ENCODE measurements at places on chromosomes 13 and 19.
A peak's percentile ranks its signal among the peaks of the same experiment; 100 is the strongest.

GRCh38 chr13:113374511-113375175 lies 10.7 kb upstream of the GRTP1 start:
- no peak for DNase-seq

DNA sequence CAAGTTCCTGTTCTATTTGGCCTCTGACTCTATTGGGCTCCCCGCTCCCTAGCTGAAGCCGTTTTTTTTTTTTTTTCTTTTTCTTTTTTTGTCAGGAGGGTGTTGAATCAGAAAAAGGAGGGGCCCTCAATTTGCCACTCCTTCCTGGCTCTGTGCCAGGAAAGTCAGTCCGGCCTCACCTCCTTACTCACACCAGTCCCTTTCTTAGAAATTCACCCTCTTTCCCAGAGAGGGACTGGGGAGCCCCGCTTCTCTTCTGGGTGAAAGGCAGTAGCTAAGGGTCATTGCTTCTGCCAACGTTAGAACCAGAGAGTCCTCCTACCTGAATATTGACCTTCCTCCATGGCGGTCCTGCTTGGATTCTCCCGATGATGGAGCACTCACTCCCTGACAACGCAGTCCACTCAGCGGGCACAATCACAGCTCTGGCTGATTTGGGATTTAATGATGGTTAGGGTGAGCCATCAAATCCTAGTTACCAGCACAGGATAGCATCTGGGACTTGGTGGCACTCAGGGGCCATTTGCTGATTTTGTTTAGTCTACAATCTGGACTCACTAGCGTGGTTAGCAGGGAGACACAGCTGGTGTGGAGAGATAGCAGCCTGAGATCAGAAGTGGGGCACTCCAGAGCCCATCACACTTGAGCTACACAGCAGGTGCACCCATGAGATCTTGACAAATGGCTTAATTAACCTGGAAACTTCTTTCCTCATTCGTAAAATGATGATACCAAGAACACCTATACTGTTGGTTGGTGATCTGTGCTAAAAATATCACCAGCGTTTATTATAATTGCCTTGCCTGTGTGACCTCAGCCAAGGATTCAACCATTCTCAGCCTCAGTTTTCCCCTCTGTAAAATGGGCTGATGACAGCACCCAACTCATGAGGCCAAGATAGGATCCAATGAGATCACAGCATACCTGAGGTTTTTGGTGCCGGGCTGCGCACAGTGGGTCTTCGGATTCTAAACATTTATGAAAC lies 2.2 kb downstream of the FCER2 start:
- DNase-seq, result no peak

- DNase-seq, result no peak
Measured at GRCh38 chr13:36819739-36820090, 693 bp downstream of the RFXAP start.

DNA sequence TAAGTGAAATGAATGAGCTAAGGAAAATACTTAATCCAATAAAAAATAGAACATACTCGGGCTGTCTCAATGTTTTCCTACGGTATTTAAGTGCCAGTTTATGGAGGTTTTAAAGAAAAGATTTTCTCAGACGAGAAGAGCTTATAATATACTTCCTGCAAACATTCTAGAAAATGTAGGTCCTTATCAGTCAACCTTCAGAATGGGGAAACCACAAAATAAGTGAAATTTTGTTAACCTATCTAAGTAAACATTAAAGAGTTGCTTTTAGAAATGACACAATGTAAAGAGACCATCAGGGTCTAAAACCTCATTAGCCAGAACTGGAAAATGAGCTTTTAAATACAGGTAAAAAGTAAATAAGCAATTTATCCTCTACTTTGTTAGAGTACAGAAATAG lies 12.1 kb downstream of the MIR17HG start:
- no peak for DNase-seq

- DNase-seq, result no peak
Measured at GRCh38 chr19:54271106-54271505, 9.8 kb downstream of the LILRB2 start.

GRCh38 chr19:53971673-53972072 lies 8.9 kb downstream of the CACNG8 start:
- no peak for DNase-seq

DNA sequence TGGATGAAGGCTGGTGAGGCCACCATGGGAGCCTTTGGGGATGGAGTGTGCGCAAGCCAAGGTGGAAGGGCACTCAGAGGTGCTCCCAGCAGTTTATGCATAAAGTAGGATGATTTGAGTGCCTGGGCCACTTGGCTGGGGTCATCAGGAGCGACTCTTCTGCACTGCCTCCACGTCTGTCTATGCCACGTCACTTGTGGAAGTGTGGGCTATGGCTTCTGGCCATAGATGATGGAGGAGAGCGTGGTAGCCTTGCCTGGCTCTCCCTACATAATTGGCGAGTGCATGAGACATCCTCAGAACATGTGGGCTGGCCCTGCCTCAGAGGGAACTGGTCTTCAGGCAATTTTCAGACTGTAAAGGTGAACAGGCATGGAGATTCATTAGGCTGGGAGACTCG lies 182.9 kb downstream of the TEX29 start:
- no peak for DNase-seq

DNA sequence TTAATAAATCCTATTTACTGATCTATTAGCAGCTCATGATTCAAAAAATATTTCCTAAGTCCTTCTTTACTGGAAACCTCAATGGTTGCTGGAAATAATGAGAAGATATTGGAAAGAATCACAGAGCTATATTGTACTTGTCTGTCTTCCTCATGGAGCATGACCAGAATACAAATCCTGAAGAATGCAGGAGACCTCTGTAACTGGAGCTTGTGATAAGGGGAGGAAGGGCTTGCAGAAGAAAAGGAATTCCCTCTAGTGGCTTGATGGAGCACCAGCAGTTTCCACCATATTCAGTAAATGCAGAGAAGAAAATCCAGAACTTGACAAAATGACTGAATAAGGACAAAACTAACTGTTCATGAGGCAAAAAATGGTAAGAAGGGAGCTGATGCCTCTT lies 1333.1 kb downstream of the EFNB2 start:
- DNase-seq, result peak; percentile 76

GRCh38 chr13:79973533-79973963 lies 367.4 kb downstream of the SPRY2 start:
- DNase-seq, result no peak

GRCh38 chr19:18063463-18063862 lies 23.3 kb downstream of the IL12RB1 start:
- DNase-seq, result peak; percentile 50

GRCh38 chr19:15859187-15859586 lies 38.7 kb downstream of the CYP4F2 start:
- DNase-seq, result no peak

GRCh38 chr13:93758575-93758974 lies 532.0 kb downstream of the GPC6 start:
- DNase-seq, result no peak

GRCh38 chr19:45816236-45817009 lies 1.3 kb upstream of the RSPH6A start:
- no peak for DNase-seq

DNA sequence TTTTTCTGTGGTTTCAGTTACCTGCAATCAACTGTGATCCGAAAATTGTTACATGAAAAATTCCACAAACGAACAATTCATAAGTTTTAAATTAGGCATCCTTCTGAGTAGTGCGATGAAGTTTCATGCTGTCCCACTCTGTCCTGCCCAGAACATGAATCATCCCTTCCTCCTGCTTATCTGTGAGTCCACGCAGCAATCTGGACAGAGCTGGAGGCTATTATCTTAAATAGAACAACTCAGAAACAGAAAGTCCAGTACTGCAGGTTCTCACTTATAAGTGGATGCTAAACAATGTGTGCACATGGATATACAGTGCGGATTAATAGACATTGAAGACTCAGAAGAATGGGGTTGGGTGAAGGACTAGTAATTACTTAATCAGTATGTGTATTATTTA lies 583.7 kb upstream of the SPRY2 start:
- no peak for DNase-seq

GRCh38 chr13:25462301-25463125 lies 90.7 kb downstream of the ATP8A2 start:
- DNase-seq, result no peak

DNA sequence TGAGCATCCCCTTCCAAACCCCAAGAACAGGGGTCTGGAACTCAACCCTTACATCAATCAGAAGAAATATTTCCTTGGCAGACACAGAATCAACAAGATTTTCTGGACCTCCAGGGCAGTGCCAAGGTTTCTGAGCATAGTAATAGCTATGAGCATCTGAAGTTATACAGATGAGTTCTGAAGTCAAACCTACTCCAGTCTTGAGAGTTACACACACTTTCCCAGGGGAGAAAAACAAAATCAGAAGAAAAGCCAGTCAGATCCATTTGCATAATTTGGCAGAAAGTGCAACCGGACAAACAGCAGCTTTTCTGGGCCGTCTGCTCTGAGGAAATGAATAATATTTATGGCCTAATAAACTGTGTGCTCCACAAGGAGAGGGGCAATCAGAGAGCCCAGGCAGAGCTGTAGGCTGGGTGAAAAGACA lies 93.1 kb downstream of the KL start:
- no peak for DNase-seq

GRCh38 chr19:4361152-4362046 lies 18.0 kb downstream of the MPND start:
- no peak for DNase-seq

DNA sequence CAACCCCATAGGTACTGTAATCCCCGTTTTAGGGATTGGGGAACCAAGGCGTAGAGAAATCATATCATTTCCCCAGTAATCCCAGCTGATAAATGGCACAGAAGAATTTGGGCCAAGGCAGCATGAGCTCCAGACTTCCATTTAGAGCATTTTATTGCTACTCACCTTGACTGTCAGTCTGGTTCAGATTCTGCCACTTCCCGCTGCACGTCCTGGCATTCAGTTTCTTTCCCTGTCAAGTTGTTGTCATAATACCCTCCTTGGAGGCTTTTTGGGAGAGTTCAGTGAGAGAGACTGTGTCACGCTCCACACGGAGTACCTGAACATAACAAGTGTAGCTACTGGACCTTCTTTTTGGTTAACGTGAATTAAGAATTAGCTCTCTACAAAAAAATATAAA lies 7.5 kb upstream of the C1QTNF9 start:
- no peak for DNase-seq

DNA sequence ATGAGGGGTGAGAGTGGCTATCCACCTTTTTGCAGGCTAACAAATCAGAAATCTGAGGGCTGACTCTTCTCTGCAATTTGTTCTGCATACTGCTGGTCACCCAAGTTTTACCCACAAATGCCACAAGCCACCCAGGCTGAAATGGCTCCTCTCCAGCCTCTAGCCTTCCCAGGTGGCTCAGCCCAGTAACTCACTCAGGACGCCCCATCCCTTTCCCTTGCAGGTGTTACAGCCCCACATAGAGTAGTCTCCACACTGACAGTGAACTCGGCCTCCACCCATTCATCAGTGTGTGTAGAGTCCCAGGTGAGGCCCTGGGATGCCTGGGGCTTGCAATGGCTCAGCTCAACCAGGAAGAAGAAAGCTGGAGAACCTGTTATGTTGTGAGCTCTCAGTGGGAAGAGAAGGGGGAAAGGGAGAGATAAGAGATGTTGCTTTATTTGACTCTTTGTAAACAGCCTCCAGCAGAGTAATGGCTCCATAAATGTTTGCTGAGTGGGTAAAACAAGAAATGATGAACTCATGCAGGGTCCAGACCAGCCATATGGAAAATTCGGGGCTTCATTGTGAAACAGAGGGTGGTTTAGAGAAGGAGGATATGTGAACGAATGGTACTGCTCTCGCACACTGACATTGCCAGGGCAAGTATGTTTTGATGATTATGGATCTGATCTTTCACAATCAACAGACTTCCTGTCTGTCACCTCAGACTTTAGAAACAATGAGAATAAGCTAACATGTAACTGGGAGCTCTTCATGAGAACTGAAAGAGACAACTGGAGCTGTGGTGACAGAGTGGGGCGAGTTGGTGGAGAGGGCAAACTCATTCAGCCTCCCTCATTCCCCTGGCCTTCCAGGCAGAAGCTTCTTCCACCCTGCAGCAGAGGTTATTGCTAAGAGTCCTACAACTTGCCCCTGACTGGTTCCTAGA lies 74.2 kb upstream of the RFC3 start:
- no peak for DNase-seq

GRCh38 chr13:48564056-48564455 lies 31.2 kb upstream of the RCBTB2 start:
- DNase-seq, result peak; percentile 84

GRCh38 chr13:30421093-30422053 lies 920 bp upstream of the UBE2L5 start:
- DNase-seq, result peak; percentile 69

DNA sequence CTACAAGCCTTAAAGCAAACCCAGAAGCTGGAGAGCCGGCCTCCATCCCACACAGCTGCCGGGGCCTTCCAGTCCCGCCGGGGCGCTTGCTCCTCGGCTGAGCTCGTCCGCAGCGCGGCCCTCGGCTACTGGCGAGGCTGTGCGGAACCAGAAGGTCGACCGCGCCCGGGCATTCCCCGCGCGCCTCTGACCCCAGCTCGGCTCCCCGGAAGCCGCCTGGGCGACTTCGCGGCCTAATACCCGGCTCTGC lies 863 bp downstream of the ANKRD10 start:
- no peak for DNase-seq

GRCh38 chr13:75326173-75327134 lies 155.5 kb downstream of the TBC1D4 start:
- peak; percentile 63 for DNase-seq

GRCh38 chr13:87331178-87331577 lies 340.0 kb upstream of the SLITRK5 start:
- DNase-seq, result no peak

GRCh38 chr19:23415561-23416191 lies 20.4 kb upstream of the ZNF91 start:
- DNase-seq, result no peak

- peak; percentile 33 for DNase-seq
Measured at GRCh38 chr13:48043789-48044503, 6.4 kb downstream of the NUDT15 start.

DNA sequence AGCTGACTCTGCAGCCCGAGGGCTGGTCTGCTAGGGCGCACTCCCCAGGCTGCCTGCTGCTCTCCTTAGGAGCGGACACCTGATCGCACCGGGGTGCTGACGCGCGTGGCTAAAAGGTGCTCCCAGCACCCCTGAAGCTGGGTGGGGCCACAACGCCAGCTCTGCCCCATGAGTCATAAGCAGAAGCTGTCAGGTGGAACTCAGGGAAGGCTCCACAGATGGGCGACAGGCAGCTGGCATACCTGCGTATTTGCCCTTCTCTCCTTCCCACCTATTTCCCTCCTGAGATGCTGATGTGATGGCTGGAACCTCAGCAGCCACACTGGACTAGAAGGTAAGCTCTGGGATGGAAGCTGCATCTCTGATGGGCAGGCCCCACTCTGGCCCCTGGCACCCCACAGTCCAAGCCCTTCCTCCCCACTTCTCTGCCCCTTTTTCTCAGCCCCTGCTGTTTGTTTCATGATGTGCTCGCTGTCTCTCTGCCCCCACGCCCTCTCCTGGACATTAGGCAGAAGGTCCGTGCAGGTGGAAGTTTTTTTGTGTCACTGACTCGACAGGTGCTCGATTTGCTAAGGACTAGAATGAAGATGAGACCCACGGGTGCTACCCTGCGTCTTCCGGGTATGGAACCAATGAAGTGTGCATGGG lies 30.3 kb upstream of the CACTIN start:
- no peak for DNase-seq

GRCh38 chr19:30086916-30087315 lies 144.9 kb downstream of the URI1 start:
- DNase-seq, result no peak

All from foreskin melanocyte (primary cell).